ENCODE measurements at places on chromosomes 4 and X.

- no peak for DNase-seq
Measured at GRCh38 chr4:164648151-164648848, 105.6 kb upstream of the SMIM31 start.

GRCh38 chrX:23356189-23356588 is 21.5 kb downstream of the PTCHD1 start:
- DNase-seq, result no peak

DNA sequence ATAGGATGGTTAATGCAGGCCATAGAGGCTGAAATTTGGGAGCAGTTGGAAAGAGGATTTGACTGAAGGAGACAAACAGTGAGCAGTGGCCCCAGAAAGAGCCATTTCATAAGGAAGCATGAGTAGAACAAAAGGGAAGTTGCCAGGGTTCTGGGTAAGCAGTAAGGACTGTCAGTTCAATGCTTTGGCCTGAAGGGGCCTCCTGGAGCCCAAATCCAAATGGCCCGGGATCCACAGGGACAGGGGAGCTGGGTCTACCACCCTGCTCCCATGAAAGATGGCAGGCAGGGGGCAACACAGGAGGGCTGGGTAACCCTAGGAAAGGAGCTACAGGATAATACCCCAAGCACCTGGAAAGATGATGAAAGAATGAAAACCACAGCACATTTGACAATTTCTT is 4.1 kb upstream of the INTS6L start:
- DNase-seq, result no peak

DNA sequence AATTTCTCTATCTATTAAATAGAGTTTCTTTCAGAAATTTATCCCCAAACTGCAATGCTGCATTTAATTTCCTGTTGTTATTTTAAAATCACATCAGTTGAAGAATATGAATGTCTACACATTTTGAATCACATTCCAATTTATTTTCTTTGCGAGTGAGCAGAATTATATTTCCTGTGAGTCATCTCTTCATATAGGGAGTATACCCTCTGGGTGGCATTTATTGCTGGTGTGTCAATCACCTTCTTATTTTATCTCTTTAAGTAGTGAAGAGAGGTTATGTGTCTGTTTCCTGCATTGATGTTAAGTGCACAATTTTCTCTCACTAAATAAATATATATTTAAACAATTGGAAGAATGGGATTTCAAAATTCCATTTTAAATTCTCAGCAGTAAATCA is 511.0 kb upstream of the ATOH1 start:
- no peak for DNase-seq

- no peak for DNase-seq
Measured at GRCh38 chr4:166989886-166990285, 244.4 kb downstream of the SPOCK3 start.

GRCh38 chr4:183014361-183015084 is 84.5 kb upstream of the WWC2 start:
- no peak for DNase-seq

DNA sequence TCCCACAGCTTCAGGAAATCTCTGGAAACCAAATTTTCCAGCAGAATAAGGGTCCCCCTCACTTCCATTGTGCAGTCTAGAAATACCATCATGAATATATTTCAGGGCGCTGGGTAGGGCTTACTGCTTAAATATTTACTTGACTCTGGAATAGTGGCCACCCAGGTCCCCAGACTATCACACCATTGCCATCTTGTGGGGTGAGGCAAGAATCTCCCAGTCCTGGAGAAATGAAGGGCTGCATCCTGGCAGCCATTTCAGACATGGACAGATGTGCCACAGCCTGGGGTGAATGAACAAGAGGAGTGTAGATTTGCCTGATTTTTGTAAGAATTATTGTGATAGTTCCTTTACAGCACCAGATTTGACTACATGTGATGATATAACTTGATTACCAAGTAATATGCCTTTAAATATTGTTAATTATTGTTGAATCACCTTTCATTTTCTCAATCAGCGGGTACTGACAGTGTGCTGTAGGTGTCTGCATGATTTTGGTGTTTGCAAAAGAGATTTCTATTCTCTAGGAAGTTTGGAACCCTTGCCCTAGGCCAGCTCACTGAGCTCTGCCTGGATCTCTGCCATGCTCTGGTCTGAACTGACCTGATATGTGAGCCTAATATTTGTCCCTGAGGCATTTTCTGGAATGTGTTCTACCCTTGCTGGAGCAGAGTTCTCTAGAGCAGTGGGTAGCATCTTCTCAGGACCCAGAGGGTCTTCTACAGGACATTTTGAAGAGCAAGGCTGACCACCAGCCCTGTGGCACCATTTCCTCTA is 183.4 kb downstream of the KIT start:
- no peak for DNase-seq

DNA sequence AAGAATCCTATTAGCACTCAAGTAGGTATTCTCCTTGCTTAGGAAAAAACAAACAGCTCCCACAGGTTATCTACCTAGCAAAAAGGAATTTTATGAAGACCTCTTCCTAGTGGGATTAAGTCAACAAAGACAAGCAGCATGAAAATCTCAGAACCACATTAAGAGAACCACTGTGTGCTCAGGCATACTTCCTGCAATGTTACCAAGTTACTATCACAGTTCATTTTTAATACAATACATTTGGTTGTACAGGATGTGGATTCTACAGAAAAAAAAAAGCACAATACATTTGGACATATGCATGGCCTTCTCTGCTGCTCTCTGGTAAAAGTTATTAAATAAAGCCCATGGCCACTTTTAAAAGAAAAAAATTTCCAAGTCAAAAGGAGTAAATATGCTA is 193.7 kb downstream of the PPP3CA start:
- no peak for DNase-seq

DNA sequence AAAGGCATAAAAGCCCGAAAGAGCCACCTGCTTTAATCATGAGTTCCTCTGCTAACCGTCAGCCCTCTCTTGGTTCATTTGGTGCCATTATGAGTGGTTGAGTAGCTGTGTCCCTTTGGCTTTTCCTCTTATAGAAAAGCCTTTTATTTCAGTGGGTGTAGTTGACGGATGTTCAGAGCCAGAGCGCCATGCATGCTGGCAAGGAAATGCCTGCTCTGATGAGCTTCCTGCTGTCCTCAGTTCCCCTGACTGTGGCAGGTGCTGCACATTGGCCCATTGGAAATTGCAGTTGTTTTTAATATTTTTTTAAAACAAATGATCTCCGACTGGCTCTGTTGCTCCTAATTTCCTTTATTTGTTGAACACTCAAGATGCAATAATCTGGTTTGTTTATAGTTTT is 77.3 kb upstream of the LIMCH1 start:
- no peak for DNase-seq

DNA sequence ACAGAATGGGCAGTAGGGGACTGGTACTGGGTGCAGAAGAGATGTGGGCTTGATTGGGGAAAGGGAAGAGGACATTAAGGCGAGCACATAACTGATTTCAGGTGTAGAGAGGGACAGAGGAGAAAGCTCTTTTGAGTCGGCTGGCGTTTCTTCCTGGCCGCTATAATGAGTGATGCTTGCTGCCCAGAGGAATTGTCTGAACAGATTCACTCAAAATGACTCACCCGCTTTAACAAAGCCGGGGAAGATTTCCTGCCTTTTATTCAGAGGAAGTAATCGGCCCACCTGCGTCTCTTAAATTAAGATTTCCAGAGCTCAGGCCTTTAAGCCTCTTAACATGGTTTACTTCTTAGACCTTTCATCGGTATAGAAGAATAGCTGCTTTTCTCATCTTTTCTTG is 102.1 kb upstream of the AP1S2 start:
- no peak for DNase-seq

DNA sequence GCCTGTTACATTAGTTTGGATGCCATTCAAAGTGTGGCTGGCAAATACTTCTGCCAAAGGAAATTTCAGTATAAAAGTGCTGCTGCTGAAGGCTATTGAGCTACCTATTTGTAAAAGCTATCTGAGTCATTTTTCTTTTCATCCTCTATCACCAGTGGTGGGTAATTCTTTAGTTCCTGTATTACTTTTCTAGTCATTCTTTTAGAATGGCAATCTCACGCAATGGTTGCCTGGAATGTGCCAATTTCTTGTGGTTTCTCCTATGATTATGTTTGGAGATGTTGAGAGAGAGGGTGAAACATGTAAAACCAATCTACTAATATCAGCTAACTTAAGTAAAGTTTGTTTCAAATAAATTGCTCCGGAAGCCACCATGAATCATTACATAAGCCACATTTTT is 685.0 kb downstream of the RAPGEF2 start:
- DNase-seq, result no peak

DNA sequence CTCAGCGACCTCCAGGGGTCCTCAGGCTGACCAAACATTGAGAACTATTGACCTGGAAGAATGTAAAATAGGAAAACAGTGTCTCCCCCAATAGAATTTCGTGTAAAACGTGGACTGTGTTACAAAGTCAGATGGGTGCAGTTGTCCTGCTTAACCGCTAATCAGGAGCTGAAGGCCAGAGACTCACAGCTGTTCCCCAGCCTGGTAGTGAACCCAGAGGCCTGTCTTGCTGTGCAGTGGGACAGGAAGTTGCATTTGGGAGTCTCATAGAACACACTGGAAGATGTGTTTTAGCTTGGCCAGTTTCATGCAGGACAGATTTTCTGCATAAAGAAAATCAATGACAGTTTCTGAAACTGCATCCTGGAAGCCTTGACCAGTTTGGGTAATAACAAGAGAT is 151.5 kb downstream of the PTTG2 start:
- no peak for DNase-seq

DNA sequence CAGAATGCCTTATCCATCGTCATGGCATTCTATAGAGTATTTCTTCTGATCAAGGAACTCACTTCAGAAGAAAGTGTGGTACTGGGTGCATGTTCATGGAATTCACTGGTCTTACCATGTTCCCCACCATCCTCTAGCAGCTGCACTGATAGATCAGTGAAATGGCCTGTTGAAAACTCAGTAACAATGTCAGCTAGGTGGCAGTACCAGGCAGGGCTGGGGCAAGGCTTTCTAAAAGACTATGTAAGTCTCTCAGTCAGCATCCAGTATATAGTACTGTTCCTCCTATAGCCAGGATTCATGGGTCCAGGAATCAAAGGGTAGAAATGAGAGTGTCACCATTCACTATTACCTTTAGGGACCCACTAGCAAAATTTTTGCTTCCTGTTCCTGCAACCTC is 15.8 kb upstream of the LDB2 start:
- DNase-seq, result no peak

DNA sequence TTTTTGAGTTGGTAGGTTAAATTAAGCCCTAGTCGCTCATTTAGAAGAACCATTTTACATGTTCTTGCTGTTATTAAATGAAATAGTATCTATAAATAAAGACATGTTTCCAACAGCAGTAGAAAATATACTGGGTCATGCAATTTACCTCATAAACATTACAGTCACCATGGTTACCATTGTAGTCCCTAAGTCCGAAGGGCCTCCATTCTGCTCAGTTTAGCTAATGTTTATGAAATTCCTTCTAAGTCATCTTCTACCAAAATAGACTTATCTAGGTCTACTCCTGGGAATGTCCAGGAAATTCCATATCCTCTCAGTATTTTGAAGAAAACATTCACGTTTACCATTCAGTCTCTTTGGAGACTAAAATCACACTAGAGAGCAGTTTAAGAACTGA is 292.5 kb upstream of the DCAF8L1 start:
- DNase-seq, result no peak

- no peak for DNase-seq
Measured at GRCh38 chrX:15616531-15616930, 15.8 kb upstream of the ACE2 start.

- DNase-seq, result no peak
Measured at GRCh38 chr4:41199788-41200187, 14.6 kb downstream of the APBB2 start.

DNA sequence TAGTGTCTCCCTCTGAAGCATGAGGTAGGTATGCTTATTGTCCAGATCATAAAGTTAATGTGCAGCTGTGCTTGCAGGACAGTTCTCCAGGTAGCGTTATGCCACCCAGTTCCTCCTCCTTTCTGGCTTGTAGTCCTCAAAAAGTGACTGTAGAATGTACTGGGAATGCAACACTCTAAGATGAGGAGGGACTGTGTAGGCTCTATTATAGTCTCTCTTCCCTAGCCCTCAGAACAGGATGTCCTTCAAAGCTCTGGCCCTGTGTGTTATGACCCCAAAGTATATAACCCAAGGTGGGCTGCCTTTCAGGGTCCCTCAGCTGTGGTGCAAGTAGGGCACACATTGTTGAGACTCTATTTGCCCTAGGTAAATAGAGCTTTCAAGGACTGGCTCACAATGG is 20.8 kb upstream of the MANBA start:
- no peak for DNase-seq

- no peak for DNase-seq
Measured at GRCh38 chr4:19735012-19735411, 516.7 kb upstream of the SLIT2 start.

- no peak for DNase-seq
Measured at GRCh38 chr4:573122-573892, 2.8 kb downstream of the TMEM271 start.

DNA sequence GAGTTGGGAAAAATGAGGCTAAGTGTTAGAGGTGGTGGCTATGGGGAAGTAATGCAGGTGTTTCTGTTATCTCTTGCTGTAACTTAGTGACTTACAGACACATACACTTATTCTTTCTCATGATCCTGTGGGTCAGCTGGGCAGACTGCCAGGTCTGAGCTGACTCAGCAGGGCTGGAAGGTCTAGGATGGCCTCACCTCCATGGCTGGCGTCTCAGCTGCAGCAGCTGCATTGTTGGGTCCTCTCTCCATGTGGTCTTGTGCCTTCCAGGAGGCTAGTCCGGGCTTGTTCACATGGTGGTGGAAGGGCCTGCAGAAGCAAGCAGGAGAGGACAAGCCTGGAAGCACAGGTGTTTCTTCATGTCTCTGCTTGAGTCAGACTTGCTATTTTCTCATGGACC is 172.7 kb downstream of the NHS start:
- no peak for DNase-seq

DNA sequence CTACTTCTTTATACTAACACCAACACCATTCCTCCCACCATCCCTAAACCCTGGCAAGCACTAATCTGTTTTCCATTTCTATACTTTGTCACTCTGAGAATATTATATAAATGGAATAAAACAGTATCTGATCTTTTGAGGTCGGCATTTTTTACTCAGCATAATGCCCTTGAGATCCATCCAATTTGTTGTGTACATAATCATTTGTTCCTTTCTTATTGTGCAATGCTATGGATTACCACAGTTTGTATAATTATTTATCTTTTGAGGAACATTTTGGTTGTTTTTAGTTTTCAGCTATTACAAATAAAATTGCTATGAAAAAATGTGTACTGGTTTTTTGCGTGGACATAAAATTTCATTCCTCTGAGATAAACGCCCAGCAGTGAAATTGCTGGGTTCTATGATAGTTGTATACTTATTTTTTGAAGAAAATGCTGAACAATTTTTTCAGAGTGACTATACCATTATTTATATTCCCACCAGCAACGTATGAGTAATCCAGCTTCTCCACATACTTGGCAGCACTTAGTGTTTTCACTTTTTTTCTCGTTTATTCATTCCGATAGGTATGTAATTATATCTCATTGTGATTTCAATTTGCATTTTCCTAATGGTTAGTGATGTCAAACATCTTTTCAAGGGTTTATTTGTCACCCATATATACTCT is 154.3 kb upstream of the DCAF8L1 start:
- no peak for DNase-seq

DNA sequence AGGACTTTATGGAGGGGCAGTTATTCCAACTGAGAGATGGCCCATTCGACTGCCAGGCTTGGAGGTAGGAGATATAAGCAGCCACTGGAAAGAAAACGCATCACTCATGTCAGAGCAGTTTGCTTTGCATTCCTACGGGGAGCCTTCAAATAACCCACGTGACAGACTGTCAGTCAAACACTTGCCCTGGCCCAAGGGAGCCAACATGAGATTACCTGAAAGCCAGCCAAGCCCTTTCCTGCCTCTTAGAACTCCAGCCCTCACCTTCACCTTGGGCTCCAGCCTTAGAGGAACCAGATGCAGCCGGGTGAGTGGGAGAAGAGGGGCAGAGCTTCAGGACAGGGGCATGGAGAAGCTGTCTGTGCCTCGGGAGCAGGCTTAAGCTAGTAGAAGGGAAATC is 95.3 kb upstream of the CXCL13 start:
- no peak for DNase-seq

All from activated CD4-positive, alpha-beta T cell treated with anti-CD3 and anti-CD28 coated beads for 48 hours (primary cell).